ENCODE measurements at places on chromosomes 7 and 10.

DNA sequence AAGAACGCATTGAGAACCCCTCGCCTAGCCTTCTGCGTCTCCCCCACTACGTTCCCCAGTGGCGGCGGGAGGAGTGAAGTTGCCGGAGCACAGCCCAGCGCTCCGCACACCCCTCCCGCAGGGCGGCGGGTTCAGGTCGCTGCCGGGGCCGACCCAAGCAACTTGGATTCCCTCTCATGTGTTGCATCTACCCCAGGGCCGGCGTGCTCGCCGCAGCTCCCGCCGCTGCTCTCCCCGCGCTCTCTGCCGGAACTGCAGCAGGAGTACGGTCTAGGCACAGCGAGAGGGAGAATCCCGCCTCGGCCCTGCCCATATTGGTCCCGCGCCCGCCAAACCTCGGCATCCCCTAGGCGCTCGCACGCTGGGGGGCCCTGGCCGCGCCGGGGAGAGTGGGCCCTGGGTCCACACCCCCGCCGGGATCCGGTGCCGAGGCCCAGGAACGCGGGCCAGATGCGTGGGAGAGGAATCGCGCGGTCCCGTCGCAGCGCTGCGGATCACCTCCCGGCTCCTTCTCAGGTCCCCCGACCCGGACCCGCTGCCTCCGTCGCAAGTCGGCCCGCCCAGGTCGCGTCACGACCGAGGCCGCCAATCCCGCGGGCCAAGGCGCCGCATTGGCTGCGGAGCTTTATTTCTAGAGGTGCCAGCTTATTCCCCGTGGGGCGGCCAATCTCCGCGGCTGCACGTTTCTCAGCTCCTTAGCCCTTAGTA is 648 bp upstream of the TMEM243 start:
- peak; percentile 86 for DNase-seq

DNA sequence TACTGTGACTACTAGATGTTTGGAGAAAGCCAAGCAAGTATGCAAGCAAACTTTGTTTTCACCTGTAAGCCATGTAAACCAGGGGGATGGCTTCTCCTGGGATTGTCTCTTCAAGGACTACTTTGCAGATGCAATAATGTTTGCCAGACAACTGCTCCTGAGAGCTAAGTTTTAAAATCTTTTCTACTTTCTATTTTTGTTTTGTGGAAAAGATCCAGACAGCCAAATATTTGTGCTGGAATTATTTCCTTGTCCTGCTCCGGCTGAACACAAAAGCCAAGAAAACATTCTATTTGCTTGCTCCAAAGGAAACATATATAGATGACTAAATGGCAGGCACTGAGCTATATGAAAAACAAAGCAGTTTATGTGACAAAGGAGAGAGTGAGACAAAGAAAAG is 51.6 kb downstream of the TFPI2 start:
- DNase-seq, result no peak

DNA sequence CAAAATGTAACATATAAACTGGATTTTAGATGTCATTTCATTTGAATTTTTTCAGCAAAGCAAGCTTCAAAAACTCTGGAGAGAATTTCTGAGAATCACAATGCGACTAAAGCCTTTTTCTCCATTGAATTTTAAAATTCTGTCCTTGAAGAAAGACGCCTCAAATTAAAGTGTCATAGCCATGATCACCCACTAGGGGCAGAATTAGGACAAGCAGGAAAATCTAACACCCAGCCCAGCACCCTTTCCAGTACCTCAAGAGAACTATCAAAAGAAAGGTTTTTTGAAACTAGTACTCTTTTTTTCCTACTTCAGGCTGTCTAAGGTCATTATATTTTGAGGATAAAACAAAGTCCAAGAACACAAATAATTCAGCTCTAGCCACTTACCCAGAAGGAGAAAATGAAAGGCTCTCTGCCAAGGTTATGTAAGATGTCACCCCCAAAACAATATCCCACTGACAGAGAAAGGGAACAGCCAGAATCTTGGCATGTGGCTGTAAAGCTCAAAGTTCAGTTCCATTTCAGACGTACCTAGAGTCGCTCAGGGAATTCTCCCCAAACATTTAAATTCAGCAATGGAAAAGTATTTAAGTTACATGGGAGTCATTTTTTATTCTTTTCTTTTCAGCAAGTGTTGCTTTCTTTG is 299.4 kb downstream of the SNX13 start:
- no peak for DNase-seq

DNA sequence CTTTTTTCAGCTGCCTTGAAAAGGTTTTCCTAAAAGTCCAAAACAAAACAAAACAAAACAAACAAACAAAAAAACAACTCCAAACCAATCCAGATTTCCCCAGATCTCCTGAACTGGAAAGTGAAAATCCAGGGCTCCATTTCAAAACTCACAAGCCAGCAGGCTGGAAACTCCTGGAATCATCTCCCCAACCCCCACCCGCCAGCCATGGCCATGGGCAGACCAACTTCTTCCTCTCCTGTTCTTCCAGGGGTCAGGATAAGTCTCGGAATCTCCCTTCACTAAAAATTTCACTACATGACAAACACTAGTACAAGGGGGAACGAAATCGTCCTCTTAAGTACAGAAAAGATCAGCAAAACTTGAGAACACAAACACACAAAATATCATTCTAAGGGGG is 40.4 kb downstream of the GNA12 start:
- no peak for DNase-seq

- peak; percentile 19 for DNase-seq
Measured at GRCh38 chr7:49855281-49855980, 82.0 kb downstream of the VWC2 start.

DNA sequence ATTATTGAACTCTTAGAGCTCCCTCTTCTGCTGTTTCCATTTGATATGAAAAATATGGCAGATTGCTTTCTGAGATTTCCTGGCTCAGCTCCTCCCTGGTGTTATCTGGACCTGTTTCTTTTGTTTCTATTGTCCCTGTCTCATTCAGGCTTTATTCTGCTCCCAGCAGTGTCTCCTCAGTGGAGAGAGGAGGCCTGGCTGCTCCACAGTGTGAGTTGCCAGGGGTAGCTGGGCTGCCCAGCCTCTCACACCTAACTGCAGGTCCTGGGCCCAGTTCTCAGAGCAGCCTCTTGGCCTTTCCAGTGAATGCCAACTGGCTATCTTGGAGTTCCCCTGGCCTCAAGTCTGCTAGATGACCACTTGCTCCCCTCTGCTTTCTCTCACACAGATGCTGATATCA is 127.0 kb downstream of the VPS41 start:
- DNase-seq, result no peak

DNA sequence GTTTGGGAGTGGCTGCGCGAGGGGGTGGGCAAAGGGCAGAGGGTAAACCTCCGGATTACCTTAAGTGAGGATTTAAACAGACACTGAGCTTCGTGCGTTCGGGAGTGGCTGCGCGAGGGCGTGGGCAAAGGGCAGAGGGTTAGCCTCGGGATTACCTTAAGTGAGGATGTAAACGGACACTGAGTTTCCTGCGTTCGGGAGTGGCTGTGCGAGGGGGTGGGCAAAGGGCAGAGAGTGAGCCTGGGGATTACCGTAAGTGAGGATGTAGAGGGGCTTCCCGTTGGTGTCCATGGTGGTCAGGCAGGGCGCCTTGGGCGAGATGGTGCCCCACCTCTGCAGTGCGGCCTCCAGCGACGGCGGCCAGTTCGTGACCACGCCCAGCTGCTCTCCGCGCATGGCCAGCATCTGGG is 275.8 kb downstream of the DIP2C start:
- no peak for DNase-seq

- DNase-seq, result no peak
Measured at GRCh38 chr7:54252256-54253035, 289.7 kb upstream of the VSTM2A start.

DNA sequence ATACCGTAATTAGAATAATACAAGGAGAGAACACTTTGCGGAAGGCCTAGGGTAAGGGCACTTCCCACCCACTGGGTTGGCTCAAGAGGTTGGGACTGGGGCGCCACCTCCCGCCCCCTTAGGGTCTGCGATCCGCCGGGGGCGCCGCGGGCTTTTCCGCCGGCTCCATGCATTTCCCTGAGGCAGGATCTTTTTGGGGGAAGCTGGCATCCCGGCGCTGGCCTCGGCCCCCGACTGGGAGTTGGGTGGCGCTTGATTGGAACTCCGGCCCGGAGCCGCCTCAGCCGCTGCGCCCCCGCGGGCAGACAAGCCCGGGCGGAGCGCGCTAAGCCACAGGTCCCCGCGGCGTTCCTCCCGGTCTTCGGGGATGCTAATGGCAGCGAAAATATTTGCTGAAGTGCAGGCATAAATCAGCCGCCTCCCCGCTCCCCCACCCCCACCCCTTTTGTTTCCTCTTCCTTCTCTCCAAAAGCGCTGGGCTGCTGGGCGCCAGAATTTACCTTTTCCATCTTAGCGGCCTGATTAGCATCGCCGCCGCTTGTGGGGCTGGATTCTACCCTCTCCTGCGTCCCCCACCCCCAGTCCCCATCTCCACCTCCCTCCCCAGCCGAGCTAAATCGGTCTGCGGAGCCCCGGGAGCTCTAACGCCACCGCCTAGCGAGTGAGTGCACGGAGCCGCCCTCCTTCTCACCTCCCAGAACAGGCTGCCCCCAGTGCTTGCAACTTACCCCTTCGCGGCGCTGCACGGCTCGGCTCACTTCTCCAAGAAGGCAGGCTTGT is 5.1 kb downstream of the UNC5B start:
- DNase-seq, result peak; percentile 63

DNA sequence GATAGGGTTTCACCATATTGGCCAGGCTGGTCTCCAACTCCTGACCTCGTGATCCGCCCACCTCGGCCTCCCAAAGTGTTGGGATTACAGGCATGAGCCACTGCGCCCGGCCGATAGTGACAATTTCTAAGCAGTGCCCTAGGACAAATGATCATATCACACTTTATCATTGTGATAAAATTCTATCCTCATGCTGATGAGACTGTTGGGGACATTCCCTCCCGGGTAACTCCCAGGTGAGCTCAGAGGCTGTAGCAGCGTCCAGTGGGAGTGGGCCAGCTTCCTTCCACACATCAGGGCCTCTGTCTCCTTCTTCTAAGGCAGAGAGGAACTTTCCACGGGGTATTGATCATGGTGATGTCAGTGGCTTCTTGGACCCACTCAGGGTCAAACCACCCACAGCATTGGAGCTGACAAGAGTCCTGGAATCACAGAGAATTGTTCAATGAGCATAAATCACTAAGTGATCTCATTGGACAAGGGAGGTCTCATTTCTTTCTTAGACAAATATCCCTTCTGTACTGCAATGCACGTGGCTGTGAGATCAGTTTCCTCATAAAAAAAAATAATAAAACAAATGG is 256.1 kb downstream of the KLF6 start:
- no peak for DNase-seq

GRCh38 chr7:54778166-54778565 is 19.2 kb upstream of the SEC61G start:
- DNase-seq, result no peak

All from glutamatergic neuron (in vitro differentiated cells).